Caudate nucleus (tissue), 63 donors: ENCODE measurements at places on chromosomes 13 and 19.

GRCh38 chr13:77579959-77580358 is 44.5 kb downstream of the SCEL start:
- no peak for DNase-seq

DNA sequence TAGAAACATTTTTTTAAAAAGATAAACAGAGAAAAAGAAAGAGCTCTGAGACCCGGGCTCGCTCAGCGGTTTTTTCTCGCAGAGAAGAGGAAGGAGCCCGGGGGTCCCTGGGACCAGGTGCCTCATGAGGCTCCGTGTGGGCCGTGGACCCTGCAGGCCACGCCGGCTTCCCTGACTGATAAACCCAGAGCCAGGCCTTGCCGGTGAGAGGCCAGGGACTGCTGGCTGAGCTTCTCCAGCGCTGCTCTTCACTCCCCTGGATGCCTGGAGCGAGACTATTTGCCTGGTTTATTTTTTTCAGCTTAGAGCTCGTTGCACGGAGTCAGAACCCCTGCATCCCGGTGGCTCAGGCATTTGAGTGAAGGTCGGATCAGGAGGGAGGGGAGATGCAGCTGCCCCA is 53.4 kb upstream of the F7 start:
- no peak for DNase-seq

DNA sequence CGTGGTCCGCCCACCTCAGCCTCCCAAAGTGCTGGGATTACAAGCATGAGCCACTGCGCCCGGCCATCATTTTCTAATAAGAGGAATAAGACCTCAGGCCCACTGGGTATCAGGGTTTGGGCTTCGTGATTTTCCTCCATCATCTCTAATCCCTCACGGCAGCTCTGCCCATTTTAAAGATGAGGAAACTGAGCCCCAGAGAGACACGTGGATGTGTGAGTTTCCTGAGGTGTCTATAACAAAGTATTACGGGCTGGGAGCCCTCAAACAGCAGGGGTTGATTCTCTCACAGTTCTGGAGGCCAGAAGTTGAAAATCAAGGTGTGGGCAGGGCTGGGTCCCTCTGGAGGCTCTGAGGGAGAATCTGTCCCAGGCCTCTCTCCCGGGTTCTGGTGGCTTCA is 33.7 kb downstream of the MYO9B start:
- no peak for DNase-seq

- DNase-seq: no peak
Observed at GRCh38 chr13:106417467-106418110, 117.9 kb downstream of the EFNB2 start.
